K562 (cell line): ENCODE measurements at places on chromosomes 11 and 22.

DNA sequence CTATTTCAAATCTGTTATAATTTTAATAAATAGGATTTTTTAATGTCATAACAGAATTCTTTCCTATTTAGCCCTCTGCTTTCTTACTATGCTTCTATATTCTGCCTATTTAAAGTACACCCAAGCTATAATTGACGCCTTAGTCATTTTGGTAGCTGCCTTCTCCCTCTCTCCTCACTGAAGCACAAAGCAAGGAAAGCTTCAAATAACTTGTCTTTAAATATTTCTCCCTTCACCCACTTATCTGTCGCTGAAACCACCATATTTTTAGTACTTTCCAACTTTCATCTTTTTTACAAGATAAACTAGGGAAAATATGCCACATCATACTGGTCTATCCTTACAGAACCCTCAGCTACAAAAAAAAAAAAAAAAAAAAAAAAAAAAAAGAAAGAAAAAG lies 127.9 kb downstream of the ENTHD1 start:
- DNase-seq, result no peak

GRCh38 chr11:120608061-120608460 lies 96.5 kb downstream of the GRIK4 start:
- no peak for DNase-seq

GRCh38 chr22:33542153-33542552 lies 378.1 kb downstream of the LARGE1 start:
- DNase-seq, result no peak

- no peak for DNase-seq
Observed at GRCh38 chr22:38062791-38063190, 5.6 kb downstream of the PICK1 start.

GRCh38 chr11:18956630-18957029 lies 17.4 kb upstream of the MRGPRX1 start:
- no peak for DNase-seq

GRCh38 chr11:107780775-107781174 lies 68.9 kb upstream of the SLN start:
- DNase-seq, result no peak
